Caco-2 (cell line): ENCODE measurements at places on chromosomes 6 and 20. TPM values are rescaled to one million over a fixed set of nuclear protein-coding genes. Genes with fewer than 3 reads are reported as not detected.

PSORS1C2 gene
- total RNA-seq = not detected in 2 replicates

COL19A1 gene
- not detected in 2 replicates for total RNA-seq

DYNLT2 gene
- 2.4 and 2.6 TPM in 2 replicates for total RNA-seq

ATP9A gene
- 102 and 104 TPM in 2 replicates for total RNA-seq

ARMC12 gene
- not detected in 2 replicates for total RNA-seq
